NCI-H2171 (cell line): ENCODE measurements at places on chromosomes 4 and X.

DNA sequence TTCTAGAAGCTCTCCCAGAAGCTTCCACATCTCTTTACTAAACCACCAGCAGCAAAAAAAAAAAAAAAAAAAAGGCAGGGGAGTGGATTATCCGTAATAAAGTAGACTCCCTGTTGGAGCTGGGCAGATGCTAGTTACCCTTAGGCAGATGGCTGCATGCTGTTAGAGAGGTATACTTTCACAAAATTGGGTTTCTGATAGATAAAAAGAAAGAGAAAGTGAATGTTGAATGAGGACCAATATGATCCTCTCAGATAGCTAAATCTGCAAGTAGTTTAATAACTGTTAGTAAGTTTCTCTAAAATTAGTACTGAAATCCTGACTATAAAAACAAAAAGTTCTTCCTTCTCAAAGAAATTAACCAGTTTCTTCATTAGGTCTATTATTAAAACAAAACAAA is 195.4 kb downstream of the ANAPC10 start:
- no peak for DNase-seq

- DNase-seq, result peak; percentile 2
These were observed 63.5 kb upstream of the ARHGAP36 start for GRCh38 chrX:130994671-130995070.

DNA sequence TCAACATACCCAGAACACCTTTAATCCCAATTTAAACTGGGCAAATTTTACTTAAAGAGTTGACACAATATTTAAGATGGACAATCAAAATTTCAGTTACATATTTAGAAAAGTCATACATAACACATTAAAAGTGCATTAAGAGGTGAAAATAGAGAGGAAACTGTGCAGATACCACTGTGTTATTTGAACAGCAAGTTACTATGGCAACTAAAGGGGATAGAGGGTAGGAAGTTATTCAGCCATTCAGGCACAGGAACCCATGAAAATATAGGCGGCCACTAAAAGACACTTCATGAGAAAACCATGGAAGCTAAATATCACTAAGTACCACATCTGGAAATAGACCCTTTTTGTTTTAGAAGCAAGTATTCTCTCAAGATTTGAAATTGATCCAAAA is 75.1 kb downstream of the PDGFC start:
- no peak for DNase-seq

DNA sequence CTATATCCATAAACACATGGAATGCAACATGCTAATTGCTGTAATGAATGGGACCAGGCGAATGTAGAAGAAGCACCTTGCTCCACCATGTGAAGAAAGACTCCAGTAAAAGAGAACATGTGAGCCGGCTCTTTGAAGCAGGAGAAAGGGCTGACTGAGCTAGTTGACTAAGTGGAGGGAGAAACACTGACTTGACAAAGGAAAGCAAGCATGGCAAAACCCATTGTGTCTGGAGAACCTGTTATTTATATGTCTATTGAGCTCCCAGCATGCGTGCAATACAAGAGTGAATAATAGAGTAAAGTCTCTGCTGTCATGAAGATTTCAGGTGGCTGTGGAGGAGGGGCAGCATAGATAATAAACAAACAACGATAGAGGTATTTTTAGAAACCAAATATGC is 559.9 kb downstream of the RAB28 start:
- DNase-seq, result no peak

DNA sequence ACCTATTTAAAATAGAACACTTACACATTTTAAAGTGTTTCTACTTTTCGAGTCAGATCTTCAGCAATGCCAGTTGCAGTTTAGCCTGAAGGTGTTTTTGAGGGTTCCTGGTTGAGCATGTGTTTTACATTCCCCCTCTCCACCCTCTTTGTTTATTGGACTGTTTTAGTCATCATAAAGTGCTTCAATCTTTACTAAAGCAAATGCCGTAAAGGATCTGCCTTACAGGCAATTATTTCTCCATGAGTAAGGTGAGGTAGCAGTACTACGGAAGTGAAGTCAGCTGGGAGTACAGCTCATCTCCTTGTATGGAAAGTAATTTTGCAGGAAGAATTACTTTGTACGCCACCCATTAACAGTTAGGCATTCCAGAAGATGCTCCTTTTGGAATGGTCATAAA is 36.9 kb downstream of the PDLIM5 start:
- DNase-seq, result no peak

- no peak for DNase-seq
These were observed 587.2 kb downstream of the EPHA5 start for GRCh38 chr4:65083076-65083475.

DNA sequence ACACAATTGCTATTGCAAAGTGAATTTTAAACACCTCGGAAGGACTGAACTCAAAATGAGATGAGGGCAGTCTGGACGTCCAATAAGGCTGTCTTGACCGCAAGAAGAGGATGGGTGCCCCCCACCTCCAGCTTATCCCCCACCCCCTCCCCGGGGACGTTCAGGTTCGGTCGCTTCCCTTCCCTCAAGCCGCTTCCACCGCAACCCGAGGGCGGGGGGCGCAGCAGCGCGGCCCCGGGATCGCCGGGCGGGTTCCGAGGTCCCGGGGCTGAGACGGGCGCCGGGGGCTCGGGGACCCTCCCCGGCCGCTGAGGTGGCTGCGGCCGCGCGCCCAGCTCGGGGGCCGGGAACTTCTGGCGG is 480 bp downstream of the USP46 start:
- no peak for DNase-seq

- no peak for DNase-seq
These were observed 1.8 kb downstream of the PNMA5 start for GRCh38 chrX:152992115-152992514.

- DNase-seq, result no peak
These were observed 994.6 kb downstream of the PCDH19 start for GRCh38 chrX:99415470-99415869.

GRCh38 chrX:139930916-139931645 is 1.8 kb downstream of the ATP11C start:
- no peak for DNase-seq

- DNase-seq, result no peak
These were observed 354.7 kb downstream of the FBXW7 start for GRCh38 chr4:152181150-152181549.

DNA sequence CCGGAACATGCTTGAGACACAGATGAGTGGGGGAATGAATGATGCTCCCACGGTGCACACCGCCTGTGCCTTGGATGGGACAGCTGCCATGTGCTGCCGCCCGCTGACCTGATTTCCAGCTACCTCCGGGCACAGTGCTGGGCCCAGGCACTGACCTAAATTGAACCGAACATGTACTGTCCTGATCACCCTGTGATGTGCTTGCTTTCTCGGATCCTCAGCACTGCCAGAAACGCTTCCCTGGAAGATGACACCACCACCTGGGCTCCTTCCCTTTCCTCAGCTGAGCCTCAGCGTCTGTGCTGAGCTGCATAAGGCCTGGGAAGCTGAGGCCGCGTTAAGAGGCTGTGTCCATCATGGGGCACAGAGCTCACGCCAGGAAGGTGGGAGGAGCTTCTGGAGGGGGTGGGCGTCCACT is 39.3 kb upstream of the MXD4 start:
- no peak for DNase-seq

GRCh38 chrX:80765220-80765625 is 44.5 kb downstream of the BRWD3 start:
- DNase-seq, result no peak

DNA sequence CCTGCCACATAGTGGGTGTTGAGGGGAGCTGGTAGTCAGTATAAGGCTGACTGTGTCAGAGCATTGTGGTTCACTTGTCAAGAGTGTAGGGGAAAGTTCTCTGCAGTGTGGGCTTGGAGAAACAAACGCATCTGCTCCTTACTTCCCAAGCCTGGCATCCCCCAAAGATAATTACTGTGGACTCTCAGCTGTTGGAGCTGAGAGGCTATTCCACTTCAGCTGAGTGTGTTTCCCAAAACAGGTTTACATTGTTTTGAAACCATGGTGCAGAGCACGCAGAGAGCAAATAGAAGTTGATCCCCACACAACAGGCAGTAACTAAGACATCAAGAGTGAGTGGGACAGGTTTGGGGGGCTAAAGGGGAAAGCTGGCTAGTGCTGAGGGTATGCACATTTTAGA is 181.0 kb upstream of the EOLA2 start:
- no peak for DNase-seq

- DNase-seq, result no peak
These were observed 147.3 kb downstream of the GRIA3 start for GRCh38 chrX:123331349-123331748.

DNA sequence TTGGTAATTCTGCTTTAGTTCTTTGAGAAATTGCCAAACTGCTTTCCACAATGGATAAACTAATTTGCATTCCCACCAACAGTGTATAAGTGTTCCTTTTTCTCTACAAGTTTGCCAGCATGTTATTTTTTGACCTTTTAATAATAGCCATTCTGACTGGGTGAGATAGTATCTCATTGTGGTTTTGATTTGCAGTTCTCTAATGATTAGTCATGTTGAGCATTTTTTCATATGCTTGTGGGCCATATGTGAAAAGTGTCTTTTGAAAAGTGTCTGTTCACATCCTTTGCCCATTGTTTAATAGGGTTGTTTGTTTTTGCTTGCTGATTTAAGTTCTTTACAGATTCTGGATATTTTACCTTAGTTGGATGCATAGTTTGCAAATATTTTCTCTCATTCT is 25.9 kb downstream of the ENPEP start:
- DNase-seq, result no peak

DNA sequence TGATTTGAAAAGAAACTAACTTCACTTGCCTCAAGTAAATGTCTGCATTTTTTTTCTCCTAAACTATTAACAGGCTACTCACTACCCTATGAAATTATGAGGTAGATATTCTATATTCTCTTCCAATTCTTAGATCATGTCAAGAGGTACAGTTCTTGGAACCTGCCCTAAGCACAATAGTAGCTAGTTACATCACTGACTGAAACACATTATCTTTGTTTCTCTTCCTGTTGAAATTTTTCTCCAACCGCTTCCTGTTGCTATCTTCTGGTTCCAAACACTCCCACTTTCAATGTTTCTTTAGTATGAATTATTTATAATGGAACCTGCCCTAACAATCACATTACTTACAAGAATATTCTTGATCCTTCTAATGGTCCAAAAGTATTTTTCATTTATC is 5.0 kb upstream of the BANK1 start:
- DNase-seq, result no peak

- DNase-seq, result no peak
These were observed 106.5 kb downstream of the CNOT6L start for GRCh38 chr4:77712675-77713074.

DNA sequence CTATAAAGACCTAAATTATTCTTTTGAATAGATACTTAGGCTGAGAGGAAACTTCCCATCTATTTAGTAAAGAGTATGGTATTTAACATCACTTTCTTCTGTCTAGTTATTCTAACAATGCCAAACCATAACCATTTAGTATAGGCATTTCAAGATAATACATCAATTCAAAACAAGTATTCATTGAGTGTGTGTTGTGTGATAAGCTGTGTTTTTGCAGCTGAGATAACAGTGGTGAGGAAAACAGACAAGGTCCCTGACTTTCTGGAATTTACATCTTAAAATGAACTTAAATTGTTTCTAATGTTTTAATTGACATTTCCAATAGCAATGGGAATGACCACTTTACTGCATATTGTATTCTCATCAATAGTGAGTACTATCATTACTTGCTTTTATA is 22.4 kb upstream of the TSPAN5 start:
- DNase-seq, result no peak

DNA sequence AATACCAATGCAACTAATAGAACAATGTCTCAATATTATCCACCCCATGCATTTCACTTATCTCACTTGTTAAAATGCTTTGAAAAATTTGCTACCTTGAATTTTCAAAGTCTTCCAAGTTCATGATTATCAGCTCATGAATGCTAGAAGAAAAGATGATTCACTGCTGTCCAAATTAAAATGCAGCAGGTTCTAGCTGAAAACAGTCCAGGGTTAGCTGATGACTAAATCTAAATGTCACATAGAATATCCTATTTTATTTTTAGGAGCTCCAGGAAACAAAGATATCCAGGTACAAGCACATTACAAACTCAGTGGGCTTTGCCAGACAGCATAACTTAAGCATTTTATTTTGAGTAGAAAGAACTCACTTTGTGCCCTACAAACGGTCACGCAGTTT is 38.0 kb upstream of the SPARCL1 start:
- no peak for DNase-seq

- no peak for DNase-seq
These were observed 400.8 kb upstream of the SLIT2 start for GRCh38 chr4:19850909-19851308.

DNA sequence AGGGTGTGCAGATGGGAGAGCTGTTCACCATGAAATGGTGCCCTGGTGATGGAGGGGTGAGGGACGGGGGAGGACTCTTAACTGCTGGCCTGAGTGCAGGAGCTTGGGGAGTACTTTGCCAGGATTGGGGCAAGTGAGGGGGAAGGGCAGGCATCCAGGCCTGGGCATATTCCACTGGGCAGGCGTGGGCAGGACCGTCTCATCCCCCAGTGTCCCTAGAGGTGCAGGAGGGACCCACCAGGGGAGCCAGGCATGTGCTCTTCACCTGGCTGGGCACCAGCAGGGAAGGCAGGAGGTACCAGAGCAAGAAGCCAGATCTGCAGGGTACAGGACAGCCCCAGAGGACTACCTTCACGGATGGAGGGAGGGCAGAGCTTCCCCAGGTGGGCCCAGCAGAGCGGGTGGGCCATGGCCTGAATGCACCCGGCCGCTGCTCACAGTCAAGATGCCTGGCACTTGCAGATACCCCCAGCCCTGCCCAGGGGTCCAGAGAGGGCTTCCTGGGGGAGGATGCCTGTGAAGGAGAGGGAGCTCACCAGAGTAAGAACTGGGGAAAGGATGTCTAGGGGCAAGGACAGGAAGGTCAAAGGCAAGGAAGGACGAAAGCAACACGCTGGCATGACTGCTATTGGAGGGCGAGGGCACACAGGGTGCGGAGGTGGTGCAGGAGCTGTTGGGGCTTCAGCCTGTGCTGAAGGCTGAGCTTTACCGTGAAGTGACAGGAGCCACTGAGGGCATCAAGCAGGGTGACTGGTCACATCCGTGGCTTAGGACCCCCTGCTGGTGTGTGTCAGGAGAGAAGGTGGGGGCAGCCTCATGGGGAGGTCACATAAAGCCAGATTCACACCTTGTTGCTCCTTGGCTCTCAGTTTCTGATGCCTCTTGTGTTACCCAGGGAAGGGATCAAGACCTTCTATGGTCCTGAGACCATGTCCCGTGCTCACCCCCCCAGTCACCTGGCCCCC is 68.2 kb upstream of the NKX1-1 start:
- DNase-seq, result no peak

DNA sequence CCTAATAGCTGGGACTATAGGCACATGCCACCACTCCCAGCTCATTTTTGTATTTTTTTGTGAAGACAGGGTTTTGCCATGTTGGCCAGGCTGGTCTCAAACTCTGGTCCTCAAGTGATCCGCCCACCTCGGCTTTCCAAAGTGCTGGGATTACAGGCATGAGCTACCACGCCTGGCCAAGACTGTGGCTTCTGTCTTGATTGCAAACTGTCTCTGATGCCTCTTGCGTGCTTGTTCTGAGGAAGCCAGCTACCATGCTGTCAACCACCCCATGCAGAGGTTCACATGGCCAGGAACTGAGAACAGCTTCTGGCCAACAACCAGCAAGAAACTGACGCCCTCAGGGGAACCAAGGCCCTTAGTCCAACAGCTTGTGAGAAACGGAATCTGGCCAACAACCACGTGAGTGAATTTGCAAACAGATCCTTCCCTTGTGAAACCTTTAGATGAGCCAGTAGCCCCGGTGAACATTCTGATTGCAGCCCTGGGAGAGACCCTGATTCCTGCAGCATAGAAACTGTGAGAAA is 71.2 kb downstream of the SUPT20HL2 start:
- no peak for DNase-seq
